Kidney (tissue), 22 donors: ENCODE measurements at places on chromosomes 12 and 14.

- peak; percentile 39 for DNase-seq
Observed at GRCh38 chr12:82299319-82300025, 58.7 kb downstream of the CCDC59 start.

- no peak for DNase-seq
Observed at GRCh38 chr14:63855281-63855680, 2.5 kb downstream of the SYNE2 start.

DNA sequence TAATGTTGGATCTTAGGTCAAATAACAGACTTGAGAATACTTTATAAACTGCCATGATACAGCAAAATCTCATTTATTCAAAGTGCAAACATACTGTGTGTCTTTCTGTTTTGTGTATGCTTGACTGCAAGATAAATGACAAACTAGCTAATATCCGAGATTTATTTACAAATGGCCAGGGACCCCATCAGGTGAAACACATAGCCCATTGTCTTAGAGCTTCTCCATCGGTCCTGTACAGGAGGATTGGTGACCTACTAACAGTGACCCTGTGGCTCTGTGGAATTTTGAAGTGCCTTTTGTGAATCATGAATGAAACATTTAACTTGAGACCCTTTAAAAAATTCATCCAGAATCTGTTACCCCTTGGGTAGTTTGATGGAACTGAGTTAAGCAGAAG is 27.1 kb downstream of the SLC25A29 start:
- DNase-seq: no peak

- no peak for DNase-seq
Observed at GRCh38 chr14:94356379-94357056, 31.9 kb downstream of the SERPINA1 start.

DNA sequence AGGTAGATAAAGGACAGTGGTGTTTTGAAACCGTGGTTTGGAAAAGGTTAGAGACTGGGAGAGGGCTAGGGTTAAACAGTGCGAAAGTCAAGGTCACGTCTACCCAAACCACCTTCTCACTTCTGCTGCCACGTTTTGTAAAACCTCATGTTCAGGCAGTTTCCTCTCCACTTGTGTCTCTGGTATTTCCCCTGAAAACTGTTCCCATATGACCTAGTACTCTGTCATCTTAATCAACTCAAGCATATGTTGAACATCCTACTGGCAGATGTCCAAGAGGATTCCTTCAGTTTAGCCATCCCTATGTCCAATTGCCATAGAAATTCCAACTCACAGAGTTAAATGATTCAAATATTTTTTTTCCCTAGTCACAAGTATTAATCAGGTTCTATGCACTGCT is 17.4 kb downstream of the CLEC4C start:
- DNase-seq: no peak
